Left colon (tissue), 2 donors: ENCODE measurements at places on chromosomes 6 and 20.

GRCh38 chr6:116073765-116074440 lies 13.2 kb upstream of the FRK start:
- DNase-seq, result no peak

DNA sequence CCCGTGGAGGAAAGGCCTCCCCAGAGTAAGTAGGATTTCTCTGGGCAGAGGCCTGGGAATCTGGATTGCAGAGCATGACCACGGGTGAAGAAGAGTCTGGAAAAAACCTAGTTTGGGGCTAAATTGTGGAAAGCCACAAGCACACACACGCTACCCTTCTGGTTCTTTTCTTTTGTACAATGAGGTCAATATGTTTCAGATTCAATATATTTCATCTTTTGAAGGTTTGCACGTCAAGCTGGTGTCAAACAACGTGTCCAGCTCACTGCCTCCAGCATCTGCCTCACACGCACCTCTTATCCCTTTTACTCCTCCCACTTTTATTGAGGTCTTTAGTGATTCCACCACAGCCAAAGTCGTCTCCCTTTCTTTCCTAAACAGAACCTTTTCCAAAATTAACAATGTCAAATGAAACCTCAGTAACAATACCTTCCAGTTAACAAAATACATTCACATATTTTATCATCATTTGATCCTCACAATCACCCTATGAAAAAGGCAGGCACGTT lies 773 bp upstream of the EPB41L2 start:
- peak; percentile 18 for DNase-seq

DNA sequence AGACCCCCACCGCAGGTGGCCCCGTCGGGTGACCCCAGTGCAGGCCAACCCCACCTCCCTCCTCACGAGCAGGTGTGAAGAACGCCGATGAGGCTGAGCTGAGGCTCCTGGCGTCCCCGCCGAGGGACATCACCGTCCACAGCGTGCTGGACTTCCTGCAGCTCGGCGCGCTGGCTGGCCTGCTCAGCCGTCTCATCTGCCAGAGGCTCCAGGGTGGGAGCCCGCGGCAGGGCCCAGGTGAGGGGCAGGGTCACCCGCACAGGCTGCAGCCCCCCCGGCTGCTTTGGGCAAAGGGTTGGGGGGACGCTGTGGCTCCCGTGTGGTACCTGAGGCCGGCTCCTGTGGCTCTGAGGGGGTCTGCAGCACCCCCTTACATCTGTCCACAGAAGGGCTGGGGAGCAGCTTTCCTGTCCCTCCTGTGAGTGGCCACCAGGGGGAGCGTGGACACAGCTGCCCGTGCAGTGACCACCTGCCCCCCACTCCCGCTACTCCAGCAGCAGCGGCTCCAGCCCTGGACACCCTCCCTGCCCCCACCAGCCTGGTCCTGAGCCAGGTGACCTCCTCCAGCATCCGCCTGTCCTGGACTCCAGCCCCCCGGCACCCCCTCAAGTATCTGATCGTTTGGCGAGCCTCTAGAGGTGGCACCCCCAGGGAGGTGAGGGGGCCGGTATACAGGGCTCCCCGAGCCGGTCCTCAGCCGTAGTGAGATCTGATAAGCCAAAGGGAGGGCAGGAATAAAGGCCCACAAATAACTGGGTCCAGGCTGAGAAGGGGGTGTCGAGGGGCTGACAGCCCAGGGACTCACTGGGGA lies 16.5 kb downstream of the COL20A1 start:
- no peak for DNase-seq

DNA sequence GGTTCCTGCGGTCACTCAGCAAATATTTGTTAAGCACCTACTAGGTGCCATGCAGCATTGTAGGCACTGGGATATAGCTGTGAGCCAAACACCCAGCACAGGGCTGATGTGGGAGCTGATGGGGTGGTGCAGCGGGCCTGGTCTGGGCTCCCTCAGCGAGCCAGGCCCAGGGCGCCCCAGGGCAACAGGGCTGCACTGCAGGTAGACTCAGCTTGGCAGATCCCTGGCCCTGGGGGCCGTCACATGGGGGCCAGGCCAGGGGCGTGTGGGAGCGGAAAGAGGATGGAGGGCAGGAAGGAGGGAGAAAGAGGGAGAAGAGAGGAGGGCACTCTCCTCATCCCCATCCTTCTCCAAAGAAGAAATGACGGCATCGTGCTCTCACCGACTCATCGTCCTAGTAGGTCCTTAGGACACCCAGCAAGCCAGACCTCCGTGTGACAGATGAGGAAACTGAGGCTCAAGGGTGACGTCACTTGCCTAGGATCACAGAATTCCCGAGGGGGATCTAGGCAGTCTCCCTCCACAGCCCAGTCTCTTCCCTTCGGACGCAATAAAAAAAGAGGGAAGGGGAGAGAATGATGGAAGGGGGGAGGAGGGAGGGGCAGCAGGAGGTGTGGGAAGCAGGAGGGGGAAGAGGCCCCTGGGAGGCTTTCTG lies 53.3 kb downstream of the RBM38 start:
- DNase-seq, result no peak

DNA sequence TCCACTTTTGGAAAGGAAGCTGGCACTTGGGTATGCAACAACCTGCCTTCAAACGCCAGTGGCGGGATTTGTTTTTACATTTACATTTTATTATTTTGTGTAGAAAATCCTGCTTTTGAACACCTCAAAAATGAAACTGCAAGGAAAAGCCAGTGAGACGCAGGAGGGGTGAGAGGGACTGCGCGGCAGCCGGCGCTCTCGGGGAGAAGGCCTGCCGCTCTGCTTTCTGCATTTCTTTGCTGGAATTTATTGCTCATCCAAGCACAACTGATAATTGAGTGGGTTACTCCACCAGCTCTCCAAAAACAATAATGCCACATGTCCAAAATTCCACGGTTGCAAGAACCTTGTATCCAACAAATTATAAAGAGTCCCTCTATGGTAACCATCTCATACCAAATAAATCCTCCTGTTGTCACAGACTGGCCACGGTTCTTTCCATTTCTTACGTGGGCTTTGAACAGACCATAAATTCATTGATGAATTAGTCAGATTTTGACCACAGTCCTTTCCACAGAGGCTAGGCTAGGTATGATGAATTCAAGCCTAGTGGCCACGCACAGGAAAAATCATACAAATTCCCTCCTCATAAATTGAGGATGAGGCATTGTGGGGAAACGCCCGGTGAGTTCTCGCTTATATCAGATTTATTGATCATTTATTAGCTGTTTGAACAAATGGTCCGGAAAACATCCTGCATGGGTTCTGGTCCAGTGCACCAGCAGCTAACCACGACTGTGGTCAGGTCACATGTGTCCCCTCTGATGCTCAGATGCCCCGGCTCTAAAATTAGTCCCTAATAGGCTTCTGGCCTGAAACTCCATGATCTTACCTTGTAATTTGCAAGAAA lies 31.6 kb upstream of the FOXC1 start:
- no peak for DNase-seq
